ENCODE measurements at places on chromosomes 4 and X.
A peak's percentile ranks its signal among the peaks of the same experiment; 100 is the strongest.

- DNase-seq: peak; percentile 55
Measured at GRCh38 chrX:132488819-132489577, at the start of gene MBNL3. Gene MBNL3 (minus strand): TSS chrX:132489038. CDS start chrX:132439611, 49,427 bp downstream.

GRCh38 chr4:124334119-124334518 lies 378.4 kb downstream of the ANKRD50 start:
- DNase-seq: no peak

GRCh38 chr4:94419956-94420355 lies 31.8 kb upstream of the PDLIM5 start:
- DNase-seq: no peak

DNA sequence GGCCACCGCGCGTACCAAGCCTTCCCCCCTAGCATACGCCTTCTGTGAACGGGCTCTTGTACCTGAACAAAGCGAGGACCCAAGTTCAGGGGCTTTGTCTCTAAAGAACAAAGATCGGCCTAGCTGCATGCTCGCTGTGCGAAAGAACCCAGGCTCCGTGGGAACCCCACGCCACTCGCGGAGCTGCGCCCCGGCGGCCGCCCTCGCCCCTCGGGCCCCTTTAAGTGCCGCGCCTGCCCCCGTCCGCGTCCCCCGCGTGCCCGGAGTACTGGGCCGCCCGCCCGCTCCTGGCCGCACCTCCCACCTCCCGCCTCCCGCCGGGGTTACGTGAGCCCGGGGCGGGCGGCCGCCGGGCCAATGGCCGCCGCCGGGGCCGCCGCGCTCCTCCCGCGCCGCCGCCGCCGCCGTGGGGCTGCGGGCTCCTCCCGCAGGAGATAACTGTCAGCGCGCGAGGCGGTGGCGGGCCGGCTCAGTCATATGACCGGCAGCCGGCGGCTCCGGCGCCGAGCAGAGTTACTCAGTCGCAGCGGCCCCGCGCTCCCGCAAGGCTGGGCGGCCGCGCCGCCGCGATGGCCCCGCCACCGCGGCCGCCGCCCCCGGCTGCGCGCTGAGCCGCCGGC lies at the start of gene FNIP2:
Gene FNIP2 (plus strand): TSS at position 472 of the 620 bp plus-strand sequence. CDS start 187 bp downstream, outside the sequence.
- DNase-seq: peak; percentile 61

DNA sequence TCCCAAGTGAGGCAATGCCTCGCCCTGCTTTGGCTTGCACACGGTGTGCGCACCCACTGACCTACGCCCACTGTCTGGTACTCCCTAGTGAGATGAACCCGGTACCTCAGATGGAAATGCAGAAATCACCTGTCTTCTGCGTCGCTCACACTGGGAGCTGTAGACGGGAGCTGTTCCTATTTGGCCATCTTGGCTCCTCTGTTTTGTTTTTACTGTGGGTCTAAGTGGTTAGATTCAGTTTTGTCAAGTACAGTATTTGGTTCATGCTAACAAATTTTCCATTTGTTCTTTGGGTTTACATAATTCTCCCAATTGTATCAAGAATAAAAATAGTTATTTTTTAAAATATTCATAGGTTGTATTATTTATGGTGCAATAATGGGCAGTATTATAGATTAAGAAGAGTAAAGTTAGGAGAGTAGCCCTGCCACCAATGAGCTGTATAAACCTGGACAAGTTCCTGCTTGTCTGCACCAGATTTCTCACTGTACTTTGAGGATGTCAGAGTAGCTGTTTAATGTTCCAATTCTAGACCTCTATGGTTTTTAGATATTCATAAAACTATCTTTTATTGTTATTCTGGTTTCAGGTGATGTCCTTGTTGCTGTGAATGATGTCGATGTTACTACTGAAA lies 23.4 kb downstream of the INTU start:
- DNase-seq: no peak

DNA sequence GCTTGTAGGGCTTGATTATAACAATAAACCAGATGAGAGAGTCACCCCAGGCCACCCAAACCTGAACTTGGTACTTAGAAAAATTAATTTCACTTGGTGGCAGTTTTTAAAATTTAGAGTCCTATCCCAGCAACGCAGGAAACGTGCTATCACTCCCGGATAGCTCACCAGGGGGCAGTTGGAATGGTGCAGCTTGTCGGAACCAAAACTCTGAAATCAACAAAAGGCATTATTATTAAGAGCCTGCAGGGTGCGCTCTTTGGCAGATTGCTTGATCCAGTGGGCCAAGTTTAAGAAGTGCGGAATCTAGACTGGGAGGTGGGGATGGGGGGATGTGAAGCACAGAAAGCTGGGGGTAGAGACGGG lies 2.4 kb downstream of the FRAS1 start:
- no peak for DNase-seq

All from activated CD4-positive, alpha-beta T cell treated with anti-CD3 and anti-CD28 coated beads for 1 hour (primary cell).